ENCODE measurements at places on chromosomes 16 and 17.

DNA sequence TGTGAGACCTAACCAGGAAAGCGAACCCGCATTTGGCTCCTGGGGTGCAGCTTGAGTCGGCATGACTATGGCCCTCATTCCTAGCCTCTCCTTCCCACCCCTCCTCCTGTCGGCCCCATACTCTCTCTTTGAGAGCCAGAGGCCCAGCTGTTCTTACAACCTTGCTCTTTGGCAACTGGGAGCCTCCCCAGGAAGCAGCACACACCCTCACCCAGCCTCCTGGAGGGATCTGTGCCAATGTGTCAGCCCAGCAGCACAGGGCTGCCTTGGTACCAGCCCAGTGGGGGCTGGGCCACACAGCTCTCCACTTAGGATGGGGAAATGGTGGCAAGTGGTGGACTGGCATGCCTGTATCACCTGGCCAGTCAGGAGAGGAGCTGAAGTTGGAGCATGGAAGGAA is 70.3 kb upstream of the LGALS9 start:
- DNase-seq, result no peak

- no peak for DNase-seq
Observed at GRCh38 chr17:47857551-47858455, 6.8 kb upstream of the SP6 start.

DNA sequence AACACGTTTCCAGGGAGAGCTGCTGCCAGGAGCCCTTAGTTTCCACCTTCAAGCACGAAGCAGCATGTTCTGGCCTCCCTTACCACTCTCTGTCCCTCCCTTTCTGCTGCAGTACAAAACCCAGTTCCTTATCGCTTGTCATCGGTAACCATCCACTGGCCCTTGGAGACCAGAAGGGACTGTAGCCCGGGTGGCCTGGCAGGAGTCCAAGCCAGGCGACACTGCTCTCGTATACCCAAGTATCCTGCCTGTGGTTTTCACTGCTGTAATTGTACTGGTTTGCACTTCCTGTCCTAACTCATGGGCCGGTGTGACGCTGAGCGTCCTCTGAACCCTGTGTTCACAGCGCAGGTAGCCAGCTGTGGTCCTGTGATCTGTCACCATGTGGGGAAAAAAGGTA is 81.1 kb downstream of the MAF start:
- no peak for DNase-seq

GRCh38 chr17:49505854-49506253 is 10.8 kb downstream of the NGFR start:
- DNase-seq, result no peak

- no peak for DNase-seq
Observed at GRCh38 chr16:28110074-28110473, 46.6 kb upstream of the GSG1L start.

DNA sequence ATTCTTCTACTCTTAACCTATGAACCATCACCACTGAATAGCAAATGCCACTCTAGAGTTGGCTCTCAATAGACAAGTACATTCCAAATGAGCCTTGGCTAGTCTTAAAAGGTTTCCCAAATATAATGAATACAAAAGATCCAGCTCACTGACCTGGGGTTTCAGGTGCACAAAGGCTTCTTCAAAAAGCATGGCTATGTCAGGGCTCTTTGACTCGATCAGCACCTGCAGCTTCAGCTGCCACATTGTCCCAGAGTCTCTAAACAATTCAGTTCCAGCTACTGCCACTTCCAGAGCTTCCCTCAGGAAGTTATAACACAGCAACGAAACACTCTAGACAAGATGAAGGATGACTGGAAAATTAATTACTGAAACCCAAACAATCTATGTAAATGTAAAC is 16.0 kb upstream of the COPRS start:
- DNase-seq, result no peak

GRCh38 chr16:86357950-86358349 is 152.4 kb upstream of the FOXF1 start:
- no peak for DNase-seq

GRCh38 chr17:80824549-80825470 is 166.8 kb upstream of the CHMP6 start:
- DNase-seq, result no peak

- no peak for DNase-seq
Observed at GRCh38 chr17:7029659-7030058, 6.2 kb upstream of the SLC16A13 start.
